ENCODE measurements at places on chromosomes 5 and 9.

DNA sequence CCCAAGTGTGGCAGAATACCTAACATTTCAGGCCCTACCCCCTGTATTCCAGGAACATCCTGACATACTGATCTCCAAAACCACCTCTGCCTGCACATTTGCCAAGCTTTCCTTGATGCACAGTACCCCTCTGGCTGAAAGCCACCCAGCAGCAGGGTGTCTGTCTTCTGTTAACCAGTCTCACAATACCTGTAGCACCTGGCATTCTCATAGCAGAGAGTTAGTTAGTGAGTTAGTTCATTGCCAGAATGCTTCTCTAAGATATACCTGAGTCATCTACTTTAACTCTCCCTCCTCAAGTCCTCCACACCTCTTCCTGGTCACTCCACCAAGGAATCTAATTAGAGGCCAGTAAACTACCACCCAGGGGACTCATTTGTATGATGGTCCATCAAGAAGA, 46.1 kb upstream of the IL7R start:
- DNase-seq: no peak

GRCh38 chr5:175707751-175708375, 50.0 kb downstream of the HRH2 start:
- no peak for DNase-seq

DNA sequence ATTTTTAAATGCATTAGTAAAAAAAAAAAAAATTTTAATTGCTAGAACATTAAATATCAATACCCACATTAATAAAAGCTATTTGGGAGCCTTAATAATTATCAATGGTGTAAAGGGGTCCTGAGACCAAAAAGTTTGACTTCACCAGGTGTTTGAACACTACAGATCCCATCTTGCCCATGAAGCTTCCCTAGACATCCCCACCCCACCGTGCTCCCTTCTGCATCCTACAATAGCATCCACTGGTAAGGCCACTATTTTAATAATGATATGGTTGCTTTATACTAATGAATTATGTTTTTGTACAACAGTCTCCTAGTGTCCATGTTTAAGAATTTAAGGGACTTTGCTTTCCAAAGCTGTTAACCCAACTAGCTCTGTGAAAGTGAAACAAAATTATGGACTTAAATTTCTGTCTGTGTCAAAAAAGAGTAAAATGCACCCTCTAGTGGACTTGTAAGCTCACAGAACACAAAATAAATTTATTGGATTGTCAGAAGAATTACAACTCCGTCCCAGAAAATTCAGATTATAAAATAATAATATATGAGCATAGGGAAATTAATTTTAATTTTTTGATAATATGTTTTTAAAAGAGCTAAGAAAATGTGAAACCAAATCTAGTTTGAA, 76.0 kb downstream of the ARL15 start:
- peak; percentile 57 for DNase-seq

DNA sequence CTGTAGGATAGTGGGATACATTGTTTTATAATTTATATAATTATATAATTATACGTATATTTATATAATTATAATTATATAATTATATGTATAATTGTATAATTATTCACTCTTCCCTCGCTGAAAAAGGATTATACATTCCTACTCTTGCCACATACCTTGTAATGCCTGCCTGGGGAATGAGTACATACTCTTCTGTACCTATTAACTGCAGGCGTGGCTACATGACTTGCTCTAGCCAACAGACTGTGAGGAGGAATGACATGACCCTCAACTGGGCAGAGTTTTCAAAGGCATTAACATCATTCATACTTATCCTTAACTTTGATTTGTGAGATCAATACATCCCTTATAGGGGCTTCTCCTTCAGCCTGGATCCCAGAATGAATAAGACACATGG, 19.1 kb downstream of the ERMP1 start:
- DNase-seq: no peak

- no peak for DNase-seq
Measured at GRCh38 chr9:87701931-87702421, 23.9 kb upstream of the CTSL start.

- no peak for DNase-seq
Measured at GRCh38 chr5:66891184-66891925, 295.2 kb downstream of the MAST4 start.

- no peak for DNase-seq
Measured at GRCh38 chr5:111347021-111347420, 122.8 kb downstream of the CAMK4 start.

DNA sequence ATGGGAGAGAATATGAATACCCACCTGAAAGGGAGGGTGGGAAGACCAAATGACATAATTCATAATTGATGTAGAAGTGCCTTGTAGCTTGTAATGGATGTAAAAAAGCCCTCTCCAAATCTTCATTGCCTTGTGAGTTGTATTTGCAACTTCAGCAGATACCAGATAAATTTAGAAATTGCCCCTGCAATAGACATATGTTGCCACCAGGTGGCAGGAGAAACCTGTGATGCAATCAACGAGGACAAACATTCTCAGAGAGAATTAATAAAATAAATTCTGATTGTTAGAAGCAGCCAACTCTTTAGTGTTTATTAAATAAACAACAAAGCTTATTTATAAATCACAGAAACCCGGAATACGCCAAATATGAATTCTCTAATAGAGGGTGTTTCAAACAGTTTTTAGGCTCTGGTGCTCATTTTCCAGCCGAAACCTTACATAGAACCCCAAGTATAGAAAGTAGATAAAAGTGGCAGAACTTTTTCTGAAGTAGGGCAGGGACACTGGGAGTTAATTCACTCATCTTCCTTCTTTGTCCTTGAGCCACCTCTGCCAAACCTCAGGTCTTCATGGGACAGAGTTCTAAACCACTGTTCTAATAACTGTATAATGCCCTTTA, 147.8 kb downstream of the TMEM38B start:
- peak; percentile 64 for DNase-seq

- DNase-seq: no peak
Measured at GRCh38 chr9:87883990-87884389, 1.3 kb downstream of the SPATA31E1 start.

DNA sequence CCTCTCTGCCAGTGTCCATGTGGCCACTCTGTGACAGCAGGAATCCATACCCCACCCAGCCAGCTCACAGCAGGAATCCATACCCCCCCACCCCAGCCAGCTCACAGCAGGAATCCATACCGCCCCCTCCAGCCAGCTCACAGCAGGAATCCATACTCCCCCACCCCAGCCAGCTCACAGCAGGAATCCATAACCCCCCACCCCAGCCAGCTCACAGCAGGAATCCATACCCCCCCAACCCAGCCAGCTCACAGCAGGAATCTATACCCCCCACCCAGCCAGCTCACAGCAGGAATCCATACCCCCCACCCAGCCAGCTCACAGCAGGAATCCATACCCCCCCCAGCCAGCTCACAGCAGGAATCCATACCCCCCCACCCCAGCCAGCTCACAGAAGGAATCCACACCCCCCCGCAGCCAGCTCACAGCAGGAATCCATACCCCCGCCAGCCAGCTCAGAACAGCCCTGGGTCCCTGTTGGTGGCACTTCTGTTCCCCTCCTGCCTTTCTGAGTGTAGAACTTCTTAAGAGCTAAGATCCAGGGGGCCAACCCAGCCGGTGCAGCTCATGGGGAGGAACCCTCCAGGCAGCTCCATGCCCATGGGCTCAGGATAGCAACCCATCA, 8.4 kb upstream of the RXRA start:
- no peak for DNase-seq

DNA sequence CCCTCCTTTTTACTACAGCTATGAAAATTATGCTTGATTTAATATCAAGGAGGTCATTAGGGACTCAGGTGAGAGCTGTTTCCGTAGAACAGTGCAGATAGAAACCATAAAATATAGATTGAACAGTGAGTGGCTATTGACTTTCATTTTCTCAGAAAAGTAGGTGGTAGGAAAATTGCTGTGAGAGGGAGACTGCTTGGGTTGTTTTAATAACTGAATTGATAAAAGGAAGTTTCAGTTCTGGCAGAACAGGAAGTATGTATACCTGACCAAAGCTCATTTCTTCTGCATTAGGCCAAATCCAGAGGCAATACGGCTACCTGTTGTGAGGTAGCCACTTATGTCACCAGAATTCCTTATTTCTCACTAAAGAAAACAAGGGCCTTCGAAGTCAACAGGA, 761.7 kb upstream of the ARRDC3 start:
- no peak for DNase-seq

- no peak for DNase-seq
Measured at GRCh38 chr5:93219641-93220145, 361.3 kb downstream of the NR2F1-AS1 start.

GRCh38 chr5:31995006-31995405, 179.1 kb downstream of the GOLPH3 start:
- no peak for DNase-seq

DNA sequence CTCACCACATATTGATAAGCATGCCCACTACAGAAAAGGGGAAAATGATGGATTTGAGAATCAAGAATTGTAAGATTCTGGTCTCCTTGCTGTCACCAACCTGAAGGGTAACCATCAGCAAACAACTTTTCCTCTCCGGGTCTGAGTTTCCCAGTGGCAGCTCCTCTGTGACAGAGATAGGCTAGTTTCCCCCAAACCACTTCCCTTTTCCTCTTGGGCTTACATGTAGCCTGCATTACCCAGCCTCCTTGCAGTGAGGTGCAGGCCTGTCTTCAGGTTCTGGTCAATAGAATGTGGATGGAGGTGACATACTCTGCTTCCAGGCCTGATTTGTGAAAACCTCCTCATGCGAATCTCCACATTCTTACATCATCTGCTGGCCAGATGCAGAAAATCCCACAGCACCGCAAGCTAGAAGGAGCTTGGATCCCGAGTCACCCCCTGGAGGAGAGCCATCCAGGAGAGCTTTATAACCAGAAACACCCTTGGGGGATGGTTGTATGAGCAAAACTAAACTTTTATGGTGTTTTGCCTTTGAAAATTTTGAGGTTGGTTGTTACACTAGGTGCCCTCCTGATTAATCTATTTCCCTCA, 206.1 kb downstream of the RGS3 start:
- no peak for DNase-seq

GRCh38 chr5:113145757-113146387, 169.3 kb downstream of the DCP2 start:
- no peak for DNase-seq

- no peak for DNase-seq
Measured at GRCh38 chr5:13731121-13731628, 213.3 kb downstream of the DNAH5 start.

- no peak for DNase-seq
Measured at GRCh38 chr5:67214036-67214435, 17.4 kb upstream of the CD180 start.

DNA sequence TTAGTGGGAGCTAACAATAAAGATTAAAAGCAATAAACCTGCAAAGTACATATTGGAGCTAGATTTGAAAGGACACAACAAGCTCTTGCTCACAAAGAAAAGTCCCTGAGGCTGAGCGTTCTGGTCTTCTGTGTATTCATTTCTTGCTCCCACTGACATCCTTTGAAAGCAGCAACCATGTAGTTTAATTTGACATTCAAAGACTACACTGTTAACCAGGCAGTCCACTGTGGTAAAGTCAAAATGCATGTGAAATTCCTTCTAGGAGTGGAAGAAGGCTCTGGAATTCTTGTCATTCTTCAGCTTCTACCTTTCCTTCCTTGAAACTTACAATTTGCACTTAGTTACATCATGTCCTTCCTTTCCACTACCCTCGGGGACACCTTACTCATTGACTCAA, 480.7 kb downstream of the CSNK1G3 start:
- no peak for DNase-seq

GRCh38 chr9:79140751-79141150, 431.0 kb upstream of the TLE4 start:
- no peak for DNase-seq

- no peak for DNase-seq
Measured at GRCh38 chr9:114446036-114446435, 58.3 kb upstream of the AKNA start.

GRCh38 chr5:133744051-133744959, 132.0 kb upstream of the FSTL4 start:
- peak; percentile 18 for DNase-seq

DNA sequence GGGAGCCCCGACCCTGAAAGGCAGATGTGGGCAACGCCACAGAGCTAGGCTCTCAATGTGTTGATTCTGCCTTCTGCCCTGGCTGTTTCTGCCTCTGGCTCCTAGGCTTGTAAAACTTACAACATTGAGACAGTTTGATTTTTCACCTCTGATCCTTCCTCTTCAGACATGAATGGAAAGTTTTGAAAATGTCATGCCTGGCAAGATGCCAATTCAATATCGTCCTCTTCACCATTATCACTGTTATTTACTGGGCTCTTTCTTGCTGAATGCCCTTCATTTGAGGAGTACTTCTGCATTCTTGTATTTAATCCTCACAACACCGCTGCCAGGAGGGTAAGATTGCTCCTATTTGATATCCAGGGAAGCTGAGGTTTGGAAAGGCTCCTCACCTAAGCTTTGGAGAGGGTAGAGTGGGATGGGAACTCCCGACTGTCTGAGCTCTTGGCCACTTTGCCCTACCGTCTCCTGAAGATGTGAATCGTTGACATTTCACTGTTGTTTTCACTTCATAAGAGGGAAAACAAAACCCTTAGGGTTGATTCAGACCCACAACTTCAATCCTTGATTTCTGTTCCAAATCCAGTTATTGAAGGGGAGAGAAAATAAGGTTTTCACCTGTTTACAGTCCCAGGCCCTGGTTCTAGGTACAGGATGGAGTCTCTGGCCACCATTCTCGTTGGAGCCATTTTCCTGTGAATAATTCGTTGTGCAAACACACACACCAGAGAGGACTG, 12.7 kb upstream of the FGF1 start:
- no peak for DNase-seq

- no peak for DNase-seq
Measured at GRCh38 chr9:79766091-79766490, 194.3 kb downstream of the TLE4 start.

DNA sequence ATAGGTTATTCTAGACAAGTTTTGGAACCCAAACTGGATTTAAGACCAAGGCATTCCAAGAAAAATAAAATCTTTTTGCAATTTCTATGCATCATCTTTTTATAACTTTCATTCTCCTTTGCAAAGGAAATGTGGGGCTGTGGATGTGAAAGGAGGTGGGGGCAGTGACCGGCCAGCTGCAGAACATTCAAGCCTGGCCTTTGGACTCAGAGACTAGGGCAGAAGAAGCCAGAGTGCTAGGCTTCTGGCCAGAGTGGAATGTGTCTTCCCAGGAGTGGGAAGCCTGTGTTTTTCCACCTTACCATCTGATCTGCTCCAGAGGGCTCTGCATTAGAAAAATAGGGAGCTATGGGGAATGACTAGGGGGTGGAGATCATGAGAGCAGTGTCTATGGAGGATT, 148.5 kb downstream of the C9orf152 start:
- no peak for DNase-seq

All from KBM-7 (cell line).